ENCODE measurements at places on chromosomes 1 and 21. TPM values are rescaled to one million over a fixed set of nuclear protein-coding genes. Genes with fewer than 3 reads are reported as not detected.
A peak's percentile ranks its signal among the peaks of the same experiment; 100 is the strongest.

DNA sequence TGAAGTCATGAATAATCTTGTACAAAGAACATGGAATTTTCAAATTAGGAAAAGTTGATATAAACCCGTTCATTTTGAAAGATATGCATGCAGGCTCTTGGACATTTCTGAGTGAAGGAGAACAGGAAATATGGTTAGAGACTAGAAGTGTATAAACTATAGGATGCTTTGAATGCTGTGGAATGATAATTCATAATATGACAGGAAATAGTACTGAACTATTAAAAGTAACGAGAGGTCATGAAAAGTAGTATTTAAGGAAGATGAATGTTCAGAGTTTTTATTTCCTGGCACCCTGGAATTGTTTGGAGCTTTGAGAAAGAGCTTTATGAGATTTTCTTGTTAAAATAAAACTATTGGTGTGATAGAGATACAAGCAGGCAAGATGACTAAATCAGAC lies 18.7 kb upstream of the CRB1 start:
- no peak for DNase-seq

DNA sequence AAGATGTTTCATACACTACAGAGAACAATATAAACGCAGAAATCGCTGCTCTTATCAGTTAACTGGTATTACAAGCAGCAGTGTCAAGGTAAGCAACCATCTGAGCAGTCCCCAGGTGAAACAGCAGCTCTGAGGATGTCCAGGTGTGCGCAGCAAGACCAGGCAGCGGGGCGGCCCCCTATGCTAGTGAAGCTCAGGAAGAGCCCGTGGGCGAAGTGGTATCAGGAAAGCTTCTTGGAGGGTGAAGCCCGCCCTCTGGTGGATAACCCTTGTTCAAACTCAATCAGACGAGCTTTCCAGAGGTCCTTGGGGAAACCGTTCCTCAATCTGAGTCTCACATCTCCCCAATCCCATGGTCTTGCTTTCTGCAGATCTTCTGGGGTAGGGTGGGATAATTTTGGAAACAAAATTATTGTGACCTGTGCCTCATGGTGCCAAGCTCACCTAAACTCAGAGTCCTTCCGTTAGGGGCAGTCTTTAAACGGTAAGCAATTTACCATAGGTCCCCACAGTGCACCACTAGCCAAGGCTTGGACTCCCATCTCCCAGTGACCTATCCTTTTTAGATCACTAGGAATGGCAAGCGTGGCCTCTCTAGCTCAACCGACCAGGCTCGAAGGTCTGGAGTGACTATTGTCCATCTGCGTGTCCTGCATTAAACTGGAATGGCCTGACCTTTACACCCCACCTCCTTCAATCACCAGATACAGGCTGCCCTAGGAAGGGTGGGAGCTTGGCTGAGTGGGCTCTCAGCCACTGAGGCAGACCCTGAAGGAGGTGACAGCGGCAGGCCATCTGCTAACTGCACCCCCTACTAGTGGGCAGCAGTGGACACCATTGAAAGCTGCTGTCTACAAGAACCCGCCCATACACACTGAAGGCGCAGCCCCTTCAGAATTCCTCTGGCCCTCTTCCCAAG lies 13.6 kb upstream of the FAM110D start:
- peak; percentile 69 for DNase-seq

DNA sequence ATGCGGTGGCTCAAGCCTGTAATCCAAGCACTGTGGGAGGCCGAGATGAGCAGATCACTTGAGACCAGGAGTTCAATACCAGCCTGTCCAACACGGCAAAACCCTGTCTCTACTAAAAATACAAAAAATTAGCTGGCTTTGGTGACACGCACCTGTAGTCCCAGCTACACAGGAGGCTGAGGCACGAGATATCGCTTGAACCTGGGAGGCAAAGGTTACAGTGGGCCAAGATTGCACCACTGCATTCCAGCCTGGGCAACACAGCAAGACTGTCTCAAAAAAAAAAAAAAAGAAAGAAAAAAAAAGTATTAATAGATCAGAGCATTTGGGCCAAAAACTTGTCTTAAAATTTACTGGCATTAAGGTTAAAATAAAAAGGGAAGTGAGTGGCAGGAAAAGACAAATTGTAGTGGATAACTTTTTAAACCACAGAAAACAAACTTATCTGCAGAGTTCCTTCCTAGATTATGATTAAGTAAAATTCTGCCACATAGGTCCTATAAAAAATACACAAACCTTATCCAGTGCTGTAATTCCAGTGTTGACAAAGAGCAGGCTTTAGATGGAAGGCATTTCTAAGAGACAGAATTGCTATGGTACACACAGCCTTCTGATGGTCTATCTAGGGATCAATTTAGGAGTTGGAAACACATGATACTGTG lies 53.3 kb downstream of the EIF4G3 start:
- DNase-seq = no peak

DNA sequence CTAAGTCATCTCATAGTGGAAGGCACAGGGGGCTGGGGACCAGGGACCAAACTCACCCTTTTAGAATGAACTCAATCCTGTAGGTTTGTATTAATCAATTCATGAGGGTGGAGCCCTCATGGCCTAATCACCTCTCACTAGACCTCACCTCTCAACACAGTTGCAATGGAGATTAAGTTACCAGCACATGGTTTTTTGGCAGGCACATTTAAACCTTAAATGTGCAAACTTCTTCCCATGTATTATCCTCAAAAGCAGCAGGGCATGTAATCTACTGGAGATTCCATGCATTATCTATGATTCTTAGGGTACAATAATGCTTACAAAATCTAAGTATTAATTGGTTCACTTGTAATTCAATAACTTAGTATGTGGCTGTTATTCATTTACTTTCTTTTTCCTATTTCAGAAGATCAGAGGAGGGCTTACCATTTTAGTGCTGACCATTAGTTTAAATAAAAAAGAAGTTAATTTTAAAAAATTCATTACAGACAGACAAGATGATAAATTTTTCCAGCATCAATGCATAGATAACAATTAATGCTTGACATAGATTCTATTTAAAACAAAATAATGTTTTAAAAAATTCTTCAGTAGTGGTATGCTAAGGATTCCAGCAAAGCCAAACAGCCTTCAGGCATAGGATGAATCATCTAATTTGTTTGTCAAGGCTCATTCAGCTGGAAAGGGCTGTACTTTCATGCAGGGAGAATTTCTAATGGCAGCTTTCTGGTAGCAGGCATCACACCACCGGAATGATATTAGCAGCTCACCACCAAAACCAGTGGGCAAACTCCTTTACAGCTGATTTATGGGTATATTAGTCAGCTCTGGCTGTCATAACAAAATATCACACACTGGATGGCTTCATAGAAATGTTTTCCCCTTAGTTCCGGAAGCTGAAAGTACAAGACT lies 124.6 kb upstream of the ZNF648 start:
- peak; percentile 35 for DNase-seq

DNA sequence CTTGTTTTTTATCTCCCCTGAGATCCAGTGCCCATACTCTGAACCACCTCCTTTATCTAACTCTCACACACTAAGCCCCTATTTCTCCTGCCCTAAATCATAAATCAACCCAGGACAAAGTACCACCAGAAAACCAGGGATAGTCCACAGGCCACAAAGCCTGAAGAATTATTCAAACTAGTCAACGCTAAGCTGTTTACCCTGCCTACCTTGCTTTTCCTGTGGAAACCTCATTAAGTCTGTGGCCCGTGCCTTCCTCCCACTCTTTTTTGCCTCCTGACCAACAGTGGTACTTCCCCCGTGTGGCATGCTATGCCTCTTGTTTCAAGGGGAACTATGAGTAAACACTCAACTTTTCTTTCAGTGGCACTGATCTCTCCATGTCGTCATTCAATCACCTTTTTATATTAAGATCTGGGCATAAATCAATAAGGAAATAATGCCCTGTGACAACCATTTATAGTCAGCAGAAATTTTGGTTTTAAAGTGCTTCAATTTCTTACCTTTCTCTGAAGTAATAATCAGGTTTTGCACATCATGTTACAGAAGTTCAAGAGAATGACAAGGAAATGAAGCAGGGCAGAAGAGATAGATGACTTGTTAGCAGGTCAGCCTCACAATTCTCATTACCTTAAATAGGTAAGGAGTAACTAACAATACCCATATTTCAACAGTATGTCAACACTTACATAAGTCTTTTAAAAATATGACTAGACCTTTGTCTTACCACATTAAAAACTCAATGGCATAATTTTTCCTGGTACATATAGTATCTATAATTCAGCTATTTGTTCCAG lies 32.1 kb downstream of the EYA3 start:
- DNase-seq = no peak

DNA sequence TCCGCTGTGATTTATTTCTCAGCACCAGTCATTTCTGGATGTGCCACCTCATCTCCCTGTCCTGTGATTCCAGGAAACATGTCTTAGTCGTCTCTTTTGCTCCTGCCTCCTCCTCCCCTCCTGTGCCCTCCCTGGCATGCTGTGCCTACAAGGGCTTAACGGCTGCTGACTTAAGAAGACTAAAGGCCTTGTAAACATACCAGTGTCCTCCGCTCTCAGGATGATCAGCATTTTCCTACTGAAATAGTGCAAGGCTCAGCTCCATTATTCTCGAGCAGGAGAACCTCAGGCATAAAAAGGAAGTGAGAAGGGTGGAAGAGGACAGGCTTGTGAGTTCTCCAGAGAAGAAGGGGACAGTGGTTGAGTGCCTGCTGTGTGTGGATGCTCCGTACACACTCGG lies 61.6 kb upstream of the RUNX3 start:
- no peak for DNase-seq

- no peak for DNase-seq
Measured at GRCh38 chr1:201414051-201414738, 7.3 kb downstream of the TNNI1 start.

GRCh38 chr1:3828391-3828790 lies 28.6 kb downstream of the CEP104 start:
- DNase-seq = no peak

DNA sequence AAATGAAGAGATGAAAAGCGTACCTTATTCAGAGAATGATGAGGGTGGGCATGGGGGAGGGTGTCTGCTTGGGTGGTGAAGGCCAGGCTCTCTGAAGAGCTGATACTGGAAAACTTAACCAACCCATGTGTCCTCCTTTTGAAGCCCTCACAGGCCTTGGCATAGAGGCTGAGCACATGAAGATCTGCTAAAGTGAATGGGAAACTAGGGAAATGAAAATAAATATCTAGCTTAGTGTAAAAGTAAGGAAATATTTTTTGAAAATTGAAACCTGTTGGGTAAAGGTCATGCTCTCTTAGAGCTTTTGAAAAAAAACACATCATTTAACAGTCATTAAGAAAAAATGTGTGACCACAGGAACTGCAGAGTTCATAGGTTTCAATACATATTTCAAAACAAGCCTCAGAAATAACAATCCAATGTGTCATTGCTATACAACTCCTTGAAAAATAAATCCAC lies 40.5 kb upstream of the RALGPS2 start:
- peak; percentile 56 for DNase-seq

DNA sequence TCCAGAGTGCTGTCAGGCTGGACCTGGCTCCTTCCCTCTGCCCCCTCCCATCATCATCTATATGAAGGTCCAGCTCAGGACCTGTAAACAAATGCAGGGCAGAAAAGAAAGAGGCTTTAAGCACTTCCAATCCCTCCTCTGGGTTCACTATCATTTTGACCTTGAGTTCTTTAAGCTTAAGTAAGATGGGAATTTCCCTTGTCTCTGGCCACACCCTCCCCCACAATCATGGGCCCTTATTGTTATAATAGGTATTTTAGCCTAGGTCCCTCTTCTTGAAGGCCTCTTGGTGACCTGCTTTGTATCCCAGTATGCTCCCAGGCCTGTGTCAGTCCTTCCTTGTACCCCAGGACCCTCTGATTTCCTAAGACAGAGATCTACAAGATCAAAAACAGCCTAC lies 45.1 kb upstream of the EPS15 start:
- DNase-seq = no peak

- no peak for DNase-seq
Measured at GRCh38 chr1:3066250-3066711, 2.7 kb upstream of the PRDM16 start.

- peak; percentile 67 for DNase-seq
Measured at GRCh38 chr21:33491373-33492102, at the start of gene DNAJC28. TSS of gene DNAJC28 (minus strand) at chr21:33491716. CDS start at chr21:33489393, 2,323 bp downstream.

- no peak for DNase-seq
Measured at GRCh38 chr1:36864182-36864822, 170.0 kb downstream of the GRIK3 start.

GRCh38 chr1:194175251-194175650 lies 988.8 kb upstream of the B3GALT2 start:
- no peak for DNase-seq

GRCh38 chr1:176736015-176736414 lies 273.0 kb downstream of the PAPPA2 start:
- no peak for DNase-seq

GRCh38 chr1:88800382-88801051 lies 90.8 kb downstream of the GTF2B start:
- DNase-seq = peak; percentile 15

DNA sequence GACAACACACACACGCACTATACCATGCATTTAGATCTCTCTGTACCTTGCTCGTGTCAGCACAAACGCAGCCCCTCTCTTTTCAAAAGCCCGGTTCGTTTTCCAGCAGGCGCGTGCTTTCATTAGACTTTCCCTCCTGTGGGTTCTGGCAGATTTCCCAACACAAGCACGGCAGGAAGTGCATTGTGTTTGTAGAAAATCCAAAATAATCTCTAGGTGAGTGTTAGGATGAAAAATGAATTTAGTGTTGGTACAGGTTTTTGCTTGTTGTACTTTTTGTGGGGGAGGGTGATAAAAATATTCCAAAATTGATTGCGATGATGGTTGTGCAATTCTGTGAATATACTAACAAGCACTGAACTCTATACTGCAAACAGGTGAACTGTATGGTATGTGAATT lies 54.1 kb upstream of the POFUT2 start:
- no peak for DNase-seq

GRCh38 chr1:224736619-224737352 lies 120.7 kb downstream of the CNIH3 start:
- DNase-seq = no peak

DNA sequence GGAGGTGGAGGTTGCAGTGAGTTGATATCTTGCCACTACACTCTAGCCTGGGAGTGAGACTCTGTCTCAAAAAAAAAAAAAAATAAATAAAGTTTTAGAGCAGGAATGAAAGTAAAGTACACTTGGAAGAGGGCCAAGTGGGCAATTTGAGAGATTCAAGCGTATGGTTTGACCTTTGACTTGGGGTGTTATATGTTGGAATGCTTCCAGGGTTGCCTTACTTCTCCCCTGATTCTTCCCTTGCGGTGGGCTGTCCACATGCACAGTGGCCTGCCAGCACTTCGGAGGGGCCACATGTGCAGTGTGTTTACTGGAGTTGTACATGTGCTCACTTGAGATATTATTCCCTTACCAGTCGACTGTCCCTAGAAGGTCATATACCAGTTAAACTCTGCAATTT lies 295.5 kb upstream of the PROX1 start:
- DNase-seq = no peak

- DNase-seq = no peak
Measured at GRCh38 chr1:115648717-115649691, 7.2 kb downstream of the VANGL1 start.

Gene OPRD1
- 5.4 TPM for total RNA-seq

Gene KRTAP7-1
- not detected for total RNA-seq

Gene HSF2BP
- 4.2 TPM for total RNA-seq

Gene FALEC
- total RNA-seq = 1.0 TPM

Gene ASTN1
- 0.05 TPM for total RNA-seq

Gene FCAMR
- total RNA-seq = not detected

Gene NDUFV3
- 21.1 TPM for total RNA-seq

Gene LCE1B
- total RNA-seq = not detected

Data from Panc1 (cell line).